ENCODE measurements at places on chromosomes 5 and 9.

GRCh38 chr5:43461066-43461465 lies 22.6 kb downstream of the TMEM267 start:
- no peak for DNase-seq

- no peak for DNase-seq
These were observed 143.5 kb downstream of the MTX3 start for GRCh38 chr5:79847561-79847960.

GRCh38 chr5:174790906-174791305 lies 66.5 kb downstream of the MSX2 start:
- DNase-seq, result no peak

DNA sequence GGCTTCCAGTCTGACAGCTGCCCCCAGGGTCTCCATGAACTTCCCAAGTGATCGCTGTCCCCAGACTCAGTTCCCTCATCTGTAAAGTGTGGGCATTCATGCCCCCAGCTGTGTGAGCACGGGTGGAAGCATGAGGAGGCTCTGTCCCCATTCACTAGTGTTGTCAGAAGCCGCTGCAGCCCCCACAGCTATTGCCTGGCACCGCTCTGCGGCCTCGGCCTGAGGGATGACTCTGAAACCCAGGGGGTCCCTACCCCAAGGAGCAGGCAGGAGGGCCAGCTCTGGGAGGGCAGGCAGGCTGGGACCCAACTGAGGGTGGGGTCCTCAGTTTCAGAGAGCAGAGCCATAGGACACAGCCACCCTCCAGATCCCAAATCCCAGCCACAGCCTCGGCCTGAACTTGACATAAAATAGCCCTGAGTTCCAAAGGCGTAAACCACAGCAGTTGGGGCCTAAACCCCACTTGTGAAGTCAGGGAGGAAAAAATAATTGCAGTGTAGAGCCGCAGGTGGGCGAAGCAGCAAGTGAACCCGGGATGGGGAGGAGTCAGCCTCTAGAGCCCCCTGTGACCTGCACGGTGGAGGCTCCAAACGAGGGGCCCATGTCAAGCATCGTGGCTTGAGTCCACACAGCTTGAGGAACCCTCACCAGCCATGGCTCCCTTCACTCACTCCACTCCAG lies 66.0 kb upstream of the ADAMTS2 start:
- no peak for DNase-seq

DNA sequence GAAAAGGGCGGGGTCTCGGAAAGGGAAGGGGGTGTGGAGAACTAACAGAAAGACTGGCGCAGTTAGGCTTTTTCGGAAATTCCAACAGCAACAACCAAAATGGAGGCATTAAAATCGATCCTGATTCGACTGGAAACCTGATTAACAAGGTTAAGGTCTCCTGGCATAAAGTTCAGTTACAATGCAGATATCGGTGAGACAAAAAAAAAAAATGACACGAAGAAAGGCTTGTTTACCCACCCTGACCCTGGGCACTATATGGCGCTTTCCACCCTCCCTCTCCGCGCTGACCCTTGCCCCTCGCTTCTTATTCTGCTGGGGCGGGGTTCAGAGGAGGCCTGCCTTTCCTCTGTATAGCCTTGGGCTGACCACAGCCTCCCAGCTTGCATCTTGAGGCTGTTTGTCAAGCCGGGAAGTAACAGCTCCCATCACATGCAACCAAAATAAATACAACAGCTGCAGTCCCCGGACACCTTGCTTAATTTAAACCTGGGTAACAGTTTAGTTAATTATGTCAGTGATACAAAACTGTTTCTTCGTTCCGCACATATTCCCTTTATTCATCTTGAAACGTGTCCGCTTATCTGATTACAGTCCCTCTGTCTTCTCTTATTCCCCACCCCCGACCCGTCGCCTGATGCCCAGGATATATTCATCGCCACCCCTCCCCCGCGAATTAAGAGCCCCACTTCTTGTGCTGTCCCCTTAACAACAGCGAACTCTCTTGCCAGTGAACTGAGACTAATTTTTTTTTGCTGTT lies 795 bp upstream of the PJA2 start:
- DNase-seq, result peak; percentile 75

GRCh38 chr5:111553868-111554267 lies 41.5 kb upstream of the STARD4 start:
- DNase-seq, result no peak

- peak; percentile 89 for DNase-seq
These were observed 14.3 kb downstream of the CD180 start for GRCh38 chr5:67182301-67182790.

DNA sequence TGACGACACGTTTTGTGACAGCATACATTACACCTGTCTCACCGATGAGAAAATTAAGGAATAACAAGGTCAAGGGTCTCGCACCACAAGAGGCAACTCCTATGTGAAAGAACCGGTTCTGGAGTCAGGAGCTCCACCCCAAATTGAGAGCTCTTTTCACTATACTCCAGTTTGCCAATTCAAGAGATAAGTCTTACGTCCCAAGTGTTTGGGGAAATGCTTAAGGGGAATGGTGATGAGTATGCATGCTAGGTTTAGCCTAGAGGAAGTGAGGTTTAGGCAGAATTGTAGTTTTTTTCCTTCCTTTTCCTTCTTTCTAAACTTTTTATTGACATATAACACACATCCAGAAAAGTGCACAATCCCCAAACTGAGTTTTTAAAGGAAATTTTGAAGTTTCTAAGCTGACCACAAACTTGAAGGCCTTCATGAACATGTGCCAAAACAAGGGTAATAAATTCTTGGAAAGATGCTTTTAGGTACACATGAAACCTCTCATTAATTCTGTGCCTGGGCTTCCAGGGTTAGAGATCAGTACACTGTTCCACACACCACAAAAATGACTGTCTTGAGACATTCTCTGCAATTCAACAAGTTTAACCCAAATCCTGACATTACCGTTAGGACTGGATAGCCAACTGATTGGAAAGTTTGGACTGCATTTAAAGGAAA lies 127.6 kb upstream of the SLC1A3 start:
- DNase-seq, result no peak

DNA sequence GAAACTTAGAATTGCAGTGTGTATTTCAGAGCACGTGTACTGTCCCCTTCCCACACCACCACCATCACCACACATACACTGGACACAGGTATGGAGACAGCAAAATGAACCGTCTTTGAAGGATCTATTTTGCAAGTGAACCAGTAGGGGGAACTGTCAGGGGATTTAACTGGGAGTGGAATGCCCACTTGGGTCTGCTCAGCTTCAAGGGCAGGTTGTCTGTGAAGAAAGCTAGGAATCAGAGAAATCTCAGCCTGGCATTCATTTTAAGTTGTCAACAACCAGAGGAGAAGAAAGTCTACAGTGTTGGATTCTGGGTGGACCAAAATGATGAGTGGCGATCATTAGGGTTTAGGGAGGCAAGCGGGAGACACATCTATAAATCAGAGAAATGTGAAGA lies 147.0 kb downstream of the DCP2 start:
- DNase-seq, result no peak

- DNase-seq, result no peak
These were observed 9.9 kb downstream of the PLPP7 start for GRCh38 chr9:131299346-131299960.

GRCh38 chr5:148831590-148832565 lies 5.5 kb downstream of the ADRB2 start:
- no peak for DNase-seq

GRCh38 chr5:145510324-145510723 lies 324.8 kb downstream of the PRELID2 start:
- peak; percentile 71 for DNase-seq

- DNase-seq, result no peak
These were observed 150.6 kb downstream of the COL23A1 start for GRCh38 chr5:178439493-178440180.

- DNase-seq, result no peak
These were observed 25.0 kb upstream of the CEP78 start for GRCh38 chr9:78210841-78211301.

DNA sequence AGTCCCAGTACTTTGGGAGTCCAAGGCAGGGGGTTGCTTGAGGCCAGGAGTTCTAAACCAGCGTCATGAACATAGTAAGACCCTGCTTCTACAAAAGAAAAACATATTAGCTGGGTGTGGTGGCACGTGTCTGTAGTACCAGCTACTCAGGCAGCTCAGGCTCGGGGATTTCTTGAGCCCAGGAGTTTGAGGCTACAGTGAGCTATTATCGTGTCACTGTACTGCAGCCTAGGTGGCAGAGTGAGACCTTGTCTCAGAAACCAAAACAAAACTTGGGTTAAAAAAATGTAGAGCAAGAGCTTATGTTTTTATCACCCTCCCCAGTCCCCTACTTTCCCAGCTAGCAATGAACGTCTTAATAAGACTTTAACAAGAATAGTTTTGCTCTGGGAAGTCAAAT lies 46.7 kb downstream of the UHRF2 start:
- DNase-seq, result no peak

GRCh38 chr9:114681594-114682332 lies at the start of gene TEX48:
Gene TEX48, minus strand, starts transcription at chr9:114682192. Its CDS starts 10,469 bp downstream, at chr9:114671723.
- DNase-seq, result peak; percentile 74

- no peak for DNase-seq
These were observed 1279.1 kb upstream of the WWC1 start for GRCh38 chr5:167012123-167013034.

- no peak for DNase-seq
These were observed 34.6 kb downstream of the ZSWIM6 start for GRCh38 chr5:61366497-61367240.

GRCh38 chr5:333945-334344 lies 12.4 kb downstream of the AHRR start:
- DNase-seq, result no peak

- no peak for DNase-seq
These were observed 276.2 kb downstream of the SYK start for GRCh38 chr9:91077624-91078368.

- peak; percentile 75 for DNase-seq
These were observed 72.3 kb upstream of the STARD4 start for GRCh38 chr5:111584651-111585050.

GRCh38 chr5:31396611-31397295 lies 135.1 kb downstream of the DROSHA start:
- DNase-seq, result no peak

DNA sequence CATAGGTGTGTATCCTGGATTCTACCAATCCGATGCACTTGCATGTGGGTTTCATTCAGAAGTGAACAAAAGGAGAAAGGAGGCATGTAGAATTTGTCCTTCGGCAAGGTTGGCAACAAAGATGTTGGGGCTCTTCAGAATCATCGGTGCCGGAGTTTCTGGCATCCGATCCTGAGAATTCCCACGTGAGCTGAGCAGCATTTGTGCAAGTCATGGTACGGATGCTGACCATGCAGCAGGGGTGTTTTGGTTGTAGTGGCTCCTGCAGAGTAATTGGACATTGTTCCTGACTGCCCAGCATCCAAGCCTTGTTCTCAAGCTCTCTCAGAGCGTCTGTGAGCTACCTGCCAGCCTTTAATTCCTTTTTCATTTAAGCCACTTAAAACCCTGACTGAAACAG lies 19.0 kb upstream of the POC5 start:
- no peak for DNase-seq

DNA sequence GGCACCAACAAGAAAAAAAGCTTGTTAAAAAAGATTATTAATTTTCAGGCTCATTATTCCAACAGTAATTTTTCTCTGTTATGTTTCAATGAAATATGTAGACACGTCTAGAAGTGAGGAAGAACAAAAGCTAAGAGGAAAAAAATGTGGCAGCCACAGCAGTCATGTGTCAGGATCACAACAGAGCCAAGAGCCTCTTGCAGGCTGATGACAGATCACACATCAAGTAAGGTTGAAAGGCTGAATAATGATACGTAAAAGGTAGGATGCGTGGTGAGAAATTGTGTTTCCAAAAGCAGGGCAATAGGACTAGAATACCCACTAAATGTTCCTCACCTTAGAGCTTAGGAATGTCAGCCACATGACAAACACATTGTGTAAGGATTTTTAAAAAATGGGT lies 124.8 kb downstream of the HTR1A start:
- no peak for DNase-seq

DNA sequence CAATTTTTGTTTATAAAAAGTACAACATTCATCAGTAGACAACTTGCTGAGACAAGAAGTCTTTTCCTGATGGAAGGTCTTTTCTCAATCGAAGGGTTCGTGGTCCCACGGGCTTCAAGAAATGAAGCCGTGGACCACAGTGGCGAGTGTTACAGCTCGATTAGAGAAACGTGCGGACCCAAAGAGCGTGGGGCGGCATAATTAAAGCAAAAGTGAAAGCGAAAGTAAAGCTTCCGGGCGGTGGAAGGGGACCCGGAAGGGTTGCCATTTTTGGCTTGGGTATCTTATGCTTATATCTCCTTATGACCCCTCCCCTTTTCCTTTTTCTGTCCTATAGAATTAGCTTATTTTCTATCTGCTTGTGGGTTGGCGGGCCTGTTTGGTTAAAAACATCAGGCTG lies 2309.4 kb upstream of the ACO1 start:
- DNase-seq, result no peak

DNA sequence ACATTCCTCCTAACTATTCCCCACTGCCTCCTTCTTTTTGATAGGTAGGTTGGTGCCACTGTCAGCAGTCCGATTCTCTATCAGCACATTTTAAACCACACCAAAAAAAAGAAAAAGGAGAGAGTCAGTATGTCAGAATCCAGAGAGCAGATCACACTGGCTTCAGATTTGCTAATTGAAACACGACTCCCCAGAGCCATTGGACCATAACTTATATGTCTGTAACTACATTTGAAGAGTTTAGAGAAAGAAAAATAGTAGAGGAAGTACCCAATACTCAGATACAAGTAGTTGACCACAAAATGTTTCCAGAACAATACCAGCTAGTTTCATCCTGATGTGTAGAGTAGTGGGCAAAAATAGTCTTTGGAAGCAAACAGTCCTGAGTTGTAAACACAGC lies 216.6 kb downstream of the NR2F1-AS1 start:
- no peak for DNase-seq

- DNase-seq, result no peak
These were observed 87.2 kb downstream of the LMNB1 start for GRCh38 chr5:126864042-126864688.

DNA sequence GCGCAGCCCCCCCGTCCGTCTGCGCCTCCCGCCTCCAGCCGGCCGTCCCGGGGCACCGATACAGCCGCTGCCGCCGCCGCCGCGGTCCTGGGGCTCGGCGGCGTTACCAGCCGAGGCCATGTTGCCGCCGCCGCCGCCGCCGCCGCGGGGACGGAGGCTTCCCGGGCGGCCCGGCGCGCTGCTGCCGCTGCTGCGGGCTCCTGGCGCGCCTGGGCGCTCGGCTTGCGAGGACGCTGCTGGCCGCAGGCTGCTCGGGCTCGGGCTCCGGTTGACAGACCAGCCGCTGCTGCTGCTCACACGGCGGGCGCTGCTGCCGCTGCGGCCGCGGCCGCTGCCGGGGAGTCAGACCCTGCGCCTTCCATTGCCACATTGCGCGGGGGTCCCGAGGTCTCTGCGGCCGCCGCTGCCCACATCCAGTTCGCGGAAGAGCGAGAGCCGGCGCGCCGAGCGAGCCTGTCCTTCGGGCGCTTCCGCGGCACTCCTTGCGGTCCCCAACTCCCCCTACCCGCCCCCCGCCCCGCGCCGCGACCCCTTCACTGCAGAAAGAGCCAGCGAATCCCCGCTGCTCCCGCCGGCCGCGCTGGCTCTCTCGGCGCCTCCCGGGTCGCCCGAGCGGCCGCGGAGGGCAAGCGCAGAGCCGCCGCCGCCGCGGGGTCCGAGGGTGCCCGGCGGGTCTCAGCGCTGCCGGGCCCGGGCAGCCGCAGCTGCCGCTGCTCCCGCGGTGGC lies 8.4 kb downstream of the PTCH1 start:
- DNase-seq, result no peak

Measured in IMR-90 (cell line).